ELR (cell line): ENCODE measurements at places on chromosomes 2 and 18.

GRCh38 chr2:62180975-62181374 lies 14.9 kb upstream of the B3GNT2 start:
- no peak for DNase-seq

GRCh38 chr18:24762511-24762910 lies 302.1 kb downstream of the HRH4 start:
- DNase-seq = no peak

- no peak for DNase-seq
These were observed 26.0 kb downstream of the TLK1 start for GRCh38 chr2:171134624-171135230.

DNA sequence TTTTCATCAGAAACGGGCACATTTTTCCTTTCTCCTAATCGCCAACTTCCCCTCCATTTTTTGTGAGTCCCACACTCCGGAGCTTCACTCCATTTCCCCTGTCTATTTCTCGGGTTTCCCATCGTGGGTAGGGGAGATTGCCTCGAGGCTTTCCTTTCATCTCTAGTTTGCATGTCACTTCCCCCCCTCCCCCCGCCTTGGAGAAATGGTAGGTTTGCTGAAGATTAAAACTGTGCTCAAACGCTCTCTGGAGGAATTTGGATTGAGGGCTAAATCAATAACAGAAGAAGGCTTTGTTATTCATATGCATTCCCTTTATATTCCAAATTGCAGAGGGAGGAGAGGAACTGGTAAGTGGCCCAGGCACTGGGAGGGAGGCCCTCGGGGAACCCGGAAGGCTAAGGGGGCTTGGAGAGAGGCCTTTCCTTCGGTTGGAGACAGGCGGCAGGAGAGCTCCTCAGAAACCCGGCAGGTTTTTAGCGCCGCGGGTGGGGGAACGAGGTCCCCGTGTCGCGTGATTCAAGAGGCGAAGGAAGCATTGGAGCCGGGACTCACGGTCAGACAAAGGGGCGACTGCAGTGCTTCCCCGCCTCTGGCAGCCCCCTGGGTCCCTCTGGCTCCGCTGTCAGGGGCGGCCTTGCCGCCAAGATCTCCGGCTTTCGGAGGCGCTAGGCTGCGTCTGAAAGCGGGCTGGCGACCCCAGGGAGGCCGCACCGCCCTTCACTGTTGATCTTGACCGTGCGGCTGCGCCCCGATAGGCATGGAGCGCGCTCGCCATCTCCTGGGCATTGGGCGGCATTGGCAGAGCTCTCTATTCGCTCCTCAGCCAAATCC lies 2.4 kb upstream of the HOXD12 start:
- peak; percentile 87 for DNase-seq

DNA sequence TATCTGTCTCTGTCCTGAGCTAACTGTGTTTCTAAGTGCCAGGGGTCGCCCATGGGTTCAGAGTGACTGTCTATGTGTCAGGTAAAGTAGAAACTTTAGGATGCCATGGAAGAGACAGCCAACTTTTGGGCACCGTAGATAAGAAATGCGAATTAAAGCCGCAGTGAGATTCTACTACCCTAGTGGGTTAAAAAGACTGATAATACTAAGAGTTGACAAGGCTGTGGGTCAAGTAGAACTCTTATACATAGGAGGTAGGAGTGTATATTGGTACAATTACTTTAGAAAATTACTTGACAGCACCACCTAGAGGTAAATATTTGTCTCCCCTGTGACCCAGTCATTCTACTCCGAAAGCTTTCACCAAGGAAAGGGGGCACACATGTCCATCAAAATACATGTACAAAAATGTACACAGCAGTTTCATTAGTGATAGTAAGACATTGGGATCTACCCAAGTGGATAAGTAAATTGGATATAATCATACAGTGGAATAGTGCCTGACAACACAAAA lies 371.3 kb downstream of the SLC4A3 start:
- DNase-seq = peak; percentile 38

GRCh38 chr2:105252271-105252670 lies 10.7 kb downstream of the GPR45 start:
- DNase-seq = no peak

GRCh38 chr2:158211502-158211901 lies 109.8 kb downstream of the UPP2 start:
- peak; percentile 29 for DNase-seq

DNA sequence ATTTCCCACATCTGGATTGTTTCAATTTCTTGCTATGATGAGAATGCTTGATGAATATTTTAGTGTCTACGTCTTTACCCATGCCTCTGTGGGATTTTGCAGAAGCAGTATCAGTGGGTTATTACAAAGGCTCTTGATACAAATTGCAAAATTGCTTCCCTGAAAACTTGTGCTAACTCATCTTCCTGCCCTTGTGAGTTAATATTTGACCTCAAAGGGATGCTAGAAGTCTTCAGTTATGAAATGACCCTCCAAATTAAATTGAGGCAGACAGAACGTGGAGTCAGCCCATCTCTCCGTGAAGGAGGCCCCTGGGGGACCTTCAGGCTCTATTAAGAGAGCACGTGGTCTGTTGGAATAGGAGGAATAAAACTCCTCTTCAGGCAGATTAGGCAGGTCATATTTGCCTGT lies 239.2 kb upstream of the HS6ST1 start:
- no peak for DNase-seq

DNA sequence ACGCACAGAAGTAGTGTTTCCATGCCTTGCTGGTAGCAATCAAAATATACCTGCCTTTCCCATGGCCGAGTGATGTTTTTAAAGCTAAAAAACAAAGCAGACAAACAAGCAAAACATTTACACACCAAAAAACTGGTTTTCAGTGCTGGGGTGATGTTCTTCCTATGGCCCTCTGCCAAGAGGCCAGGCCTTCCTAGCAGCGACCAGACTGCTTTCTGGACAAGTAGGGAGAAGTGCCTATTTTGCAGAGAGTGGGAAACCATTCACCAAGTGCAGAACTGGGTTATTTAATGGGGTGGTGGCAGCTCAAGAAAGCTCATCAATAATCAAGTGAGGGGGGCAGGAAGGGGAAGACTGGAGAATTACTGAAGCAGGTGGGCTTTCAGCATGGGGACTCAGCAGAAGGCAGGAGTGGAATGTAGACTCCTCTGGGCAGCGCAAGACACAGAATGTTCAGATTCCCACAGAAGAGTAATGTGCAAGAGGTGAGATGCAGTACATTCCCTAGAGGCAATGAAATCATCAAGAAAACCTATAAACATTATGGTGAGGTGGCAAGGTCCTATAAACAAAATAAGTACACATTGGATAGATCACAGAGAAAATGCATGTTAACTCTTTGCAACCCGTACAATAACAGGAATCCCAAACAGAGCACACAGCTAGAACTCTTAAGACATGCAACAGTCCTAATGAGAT lies 44.0 kb downstream of the CPO start:
- peak; percentile 82 for DNase-seq

- DNase-seq = no peak
These were observed 613.0 kb upstream of the FSHR start for GRCh38 chr2:49767316-49767715.
